Omental fat pad (tissue), 4 donors: ENCODE measurements at places on chromosomes 1 and 21. TPM values are rescaled to one million over a fixed set of nuclear protein-coding genes. Genes with fewer than 3 reads are reported as not detected.

- no peak for DNase-seq
These were observed 42.8 kb upstream of the JAK1 start for GRCh38 chr1:65009176-65009575.

- no peak for DNase-seq
These were observed 247.6 kb downstream of the KCNJ6 start for GRCh38 chr21:37668462-37669239.

DNA sequence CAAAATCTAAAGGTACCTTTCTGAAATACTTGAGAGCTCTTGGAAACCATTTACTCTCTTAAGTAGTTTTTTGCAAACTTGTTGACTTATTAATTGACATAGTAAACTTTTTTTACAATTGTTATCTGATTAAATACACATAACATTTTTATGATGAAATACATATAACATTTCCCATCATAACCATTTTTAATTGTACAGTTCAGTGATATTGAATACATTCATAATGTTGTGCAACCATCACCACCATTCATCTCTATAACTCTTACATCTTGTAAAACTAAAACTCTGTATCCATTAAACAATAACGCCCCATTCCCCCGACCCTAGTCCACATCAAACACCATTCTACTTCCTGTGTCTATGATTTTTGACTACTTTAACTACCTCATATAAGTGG lies 95.7 kb upstream of the ZNF648 start:
- no peak for DNase-seq

- DNase-seq, result no peak
These were observed 20.6 kb upstream of the MYCL start for GRCh38 chr1:39922251-39922688.

DNA sequence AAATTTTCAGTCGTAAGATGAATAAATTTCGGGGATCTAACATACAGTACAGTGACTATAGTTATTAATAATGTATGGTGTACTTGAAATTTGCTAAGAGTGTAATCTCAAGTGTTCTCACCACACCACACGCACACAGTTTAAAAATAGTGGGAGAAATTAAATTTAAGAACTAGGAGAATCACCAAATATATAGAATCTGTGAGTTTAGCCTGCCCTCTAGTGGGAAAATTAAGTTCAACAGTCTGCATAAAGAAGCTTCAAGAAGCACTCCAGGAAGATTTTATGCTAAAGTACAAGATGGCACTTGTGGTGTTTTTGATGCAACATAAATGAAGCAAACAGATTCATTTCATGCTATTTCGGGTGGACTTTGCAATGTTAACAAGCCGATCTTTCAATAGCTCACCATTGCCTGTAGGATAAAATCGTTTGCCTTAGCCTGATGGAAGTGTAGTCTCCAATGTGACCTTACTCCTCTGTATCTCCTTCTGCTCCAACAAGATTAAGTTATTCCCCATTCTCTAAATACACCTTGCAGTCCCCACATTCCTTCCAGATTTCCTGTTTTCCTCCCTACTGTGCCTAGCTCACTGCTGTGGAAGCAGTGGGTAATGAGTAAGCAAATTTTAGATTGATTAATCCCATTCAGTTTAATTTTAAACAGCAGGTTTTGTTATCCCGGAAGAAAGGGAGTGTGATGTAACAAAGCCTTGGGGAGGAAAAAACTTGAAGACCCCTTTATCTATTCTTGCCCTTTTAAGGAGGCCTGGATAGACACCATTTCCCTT lies 8.7 kb upstream of the PIK3C2B start:
- DNase-seq, result no peak

DNA sequence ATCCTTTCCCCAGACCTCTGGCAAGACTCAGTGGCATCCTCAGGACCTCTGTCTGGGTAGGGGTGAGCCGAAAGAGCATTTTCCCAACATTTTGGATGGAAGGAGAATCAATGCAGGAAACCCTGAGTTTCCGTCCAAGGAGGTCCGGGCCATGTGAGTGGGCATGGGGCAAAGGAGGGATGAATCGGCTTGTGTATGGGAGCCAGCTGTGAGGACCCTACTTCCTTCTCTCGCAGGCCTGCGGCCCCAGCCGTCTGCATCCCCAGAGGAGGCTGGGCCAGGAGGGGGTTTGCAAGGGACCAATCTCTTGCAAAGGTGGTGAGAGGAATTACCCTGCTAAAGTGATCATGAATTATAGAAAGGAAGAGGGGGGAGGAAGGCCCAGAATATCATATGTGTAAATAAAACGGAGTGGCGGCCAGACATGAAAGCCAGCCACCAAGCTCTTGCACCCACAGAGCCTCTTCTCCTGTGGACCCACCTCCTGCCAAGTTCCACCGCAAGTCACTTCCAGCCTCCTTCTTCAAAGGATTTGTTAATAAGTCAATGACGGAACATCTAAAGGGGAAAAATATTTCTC lies 48.2 kb upstream of the POU3F1 start:
- no peak for DNase-seq

GRCh38 chr1:204296431-204296988 lies 63.2 kb downstream of the PLEKHA6 start:
- no peak for DNase-seq

- DNase-seq, result no peak
These were observed 14.7 kb downstream of the ATPAF1 start for GRCh38 chr1:46653405-46653958.

- no peak for DNase-seq
These were observed 56.7 kb downstream of the B3GALT5 start for GRCh38 chr21:39669485-39669884.

DNA sequence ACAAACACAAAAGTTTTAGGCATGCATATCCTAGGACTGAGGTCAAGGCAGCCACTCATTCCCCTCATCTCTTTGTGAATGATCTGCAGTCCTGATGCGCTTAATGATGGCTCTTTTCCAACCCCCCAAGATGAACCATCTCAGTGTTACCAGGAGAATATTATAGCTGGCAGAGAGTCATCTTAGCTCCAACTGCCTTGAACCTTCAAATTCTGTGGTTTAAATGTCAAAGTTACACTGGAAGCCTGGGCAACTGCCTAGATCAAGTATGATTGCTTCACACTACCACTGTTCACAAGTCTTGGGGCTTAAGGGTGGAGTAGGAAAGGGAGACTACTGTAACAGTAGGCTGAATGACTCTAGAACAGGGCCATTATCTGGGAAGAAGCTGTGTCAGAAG lies 8.0 kb upstream of the MYBPHL start:
- DNase-seq, result no peak

DNA sequence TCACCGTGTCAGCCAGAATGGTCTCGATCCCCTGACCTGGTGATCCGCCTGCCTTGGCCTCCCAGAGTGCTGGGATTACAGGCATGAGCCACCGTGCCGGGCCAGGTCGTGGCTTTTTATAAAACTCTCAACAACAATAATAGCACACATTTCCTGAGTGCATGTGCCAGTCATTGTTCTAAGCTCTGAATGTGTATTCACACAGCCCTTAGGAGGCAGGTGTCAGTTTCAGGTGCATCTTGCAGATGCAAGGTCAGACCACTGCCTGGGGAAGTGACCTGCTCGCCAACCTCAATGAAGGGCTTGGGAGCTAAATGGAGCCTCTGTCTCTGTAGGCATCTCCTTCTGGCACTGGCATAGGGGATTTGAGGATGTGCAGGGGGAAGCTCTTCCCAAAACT lies 1.6 kb upstream of the LEFTY2 start:
- no peak for DNase-seq

DNA sequence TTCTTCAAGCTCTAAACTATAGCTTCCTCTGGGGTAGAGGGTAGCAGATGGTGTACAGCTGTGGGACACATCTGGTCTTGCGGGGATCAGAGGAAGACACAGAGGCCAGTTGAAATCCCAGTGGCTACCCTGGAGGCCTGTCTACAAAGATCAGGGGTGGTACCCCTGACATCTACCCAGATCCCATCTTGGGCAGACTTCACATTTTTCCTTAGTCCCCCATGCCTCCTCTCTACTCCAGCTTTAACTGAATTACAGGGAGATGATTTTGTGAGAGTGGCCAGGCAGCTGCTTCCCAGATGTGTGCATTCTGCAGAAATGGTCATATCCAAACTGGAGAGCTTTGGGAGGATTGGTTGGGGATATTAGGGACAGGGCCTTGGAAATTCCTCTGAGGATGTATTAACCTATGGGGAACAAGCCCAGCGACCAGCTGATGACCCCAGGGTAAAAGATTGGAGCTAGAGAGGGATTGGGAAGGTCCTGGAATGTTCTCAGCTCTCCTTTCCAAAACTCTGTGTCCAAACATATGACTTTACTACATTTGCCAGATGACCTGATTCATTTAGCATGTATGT lies 9.6 kb upstream of the CD34 start:
- no peak for DNase-seq

DNA sequence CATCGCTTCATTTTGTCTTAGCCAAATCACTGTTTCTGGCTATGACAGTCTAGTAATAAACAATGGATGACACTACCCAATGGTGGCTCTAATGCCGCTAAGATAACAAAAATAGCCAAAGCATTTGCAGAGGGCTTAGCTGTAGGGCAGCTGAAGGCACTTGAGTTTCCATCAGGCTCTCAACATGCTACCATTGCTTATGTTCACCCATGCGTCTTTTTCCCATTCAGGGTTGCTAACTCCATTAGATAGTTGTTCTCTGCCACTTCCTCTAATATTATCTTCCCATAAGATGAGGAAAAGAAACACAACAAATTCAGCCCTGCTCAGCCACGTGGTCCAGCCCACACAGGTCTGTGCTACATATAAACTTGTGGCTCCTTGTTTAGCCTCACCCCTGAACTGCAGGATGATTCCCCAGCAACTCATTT lies 159.6 kb downstream of the TOMM20 start:
- DNase-seq, result no peak

The ADCY10 gene
- 0.32 TPM for total RNA-seq

The OSCP1 gene
- 7.1 TPM for total RNA-seq

The C1QTNF12 gene
- 5.2 TPM for total RNA-seq

The NPPA gene
- not detected for total RNA-seq

The LELP1 gene
- total RNA-seq, result not detected

The AMY1B gene
- not detected for total RNA-seq
